H7 (cell line): ENCODE measurements at places on chromosomes 3 and 15.

DNA sequence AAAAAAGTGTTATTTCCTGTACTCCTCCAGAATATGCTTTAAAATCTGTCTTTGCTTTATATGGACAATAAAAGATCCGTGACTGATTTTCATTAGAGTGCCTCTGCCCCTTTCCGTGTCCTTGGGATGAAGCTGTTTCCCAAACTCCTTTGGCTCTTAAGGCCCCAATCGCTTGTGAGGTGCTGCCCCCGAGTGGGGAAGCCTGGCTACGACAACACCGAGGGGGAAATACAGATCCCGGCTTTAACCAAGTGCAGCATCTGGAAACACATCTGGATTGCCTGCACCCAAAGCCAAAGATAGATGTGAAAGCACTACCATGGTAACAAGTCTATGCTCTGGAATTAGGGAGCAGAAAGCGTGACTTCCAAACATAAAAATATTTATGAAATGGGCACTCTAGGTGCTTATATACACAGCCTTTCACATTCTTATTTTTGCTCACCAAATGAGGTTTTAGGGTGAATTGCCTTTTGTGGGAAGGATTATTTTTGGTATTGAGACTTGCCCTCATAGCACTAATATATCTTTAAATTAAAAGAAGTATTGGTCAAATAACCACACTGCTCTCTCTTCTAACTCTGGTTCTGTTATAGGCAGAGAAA, 40.6 kb upstream of the ADCY5 start:
- DNase-seq = peak; percentile 87

DNA sequence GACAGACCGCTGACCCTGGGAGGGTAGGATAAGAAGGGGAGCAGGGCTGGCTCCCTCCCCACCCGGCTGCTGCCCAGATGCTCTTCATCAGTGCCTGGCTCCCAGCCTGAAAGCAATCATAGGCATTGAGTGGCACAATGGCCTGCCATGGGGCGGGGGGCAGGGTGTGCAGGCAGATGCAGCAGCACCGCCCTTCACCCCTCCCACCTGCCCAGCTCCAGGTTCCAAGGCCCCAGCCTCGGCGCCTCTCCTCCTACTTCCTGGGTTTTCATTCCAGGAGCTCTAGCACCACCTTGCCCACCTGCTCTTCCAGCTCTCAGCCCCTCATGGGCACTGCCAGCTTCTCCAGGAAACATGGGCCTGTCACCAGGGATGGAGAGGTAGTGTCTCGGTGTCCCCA, 101.7 kb downstream of the MEGF11 start:
- DNase-seq = peak; percentile 89

- DNase-seq = no peak
Observed at GRCh38 chr3:128080323-128081080, 28.3 kb downstream of the SEC61A1 start.

DNA sequence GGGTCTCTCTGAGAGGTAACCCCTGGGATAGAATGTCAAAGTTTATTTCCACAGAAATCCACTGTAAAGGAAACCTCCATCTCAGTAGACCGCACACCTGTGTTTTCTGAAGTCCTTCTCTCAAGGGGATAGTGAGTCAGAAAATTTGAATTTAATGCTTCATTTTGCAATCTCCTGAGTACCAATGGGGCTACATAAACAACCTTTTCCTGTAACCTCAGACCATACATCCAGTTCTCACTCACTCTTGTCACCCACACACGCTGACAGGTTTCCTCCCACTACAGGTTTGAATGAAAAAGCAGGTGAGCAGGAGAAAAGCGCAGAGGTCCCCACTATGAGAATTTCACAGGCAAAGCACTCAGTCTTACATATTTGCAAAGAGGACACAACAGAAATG, 165.3 kb upstream of the MCTP2 start:
- DNase-seq = no peak

DNA sequence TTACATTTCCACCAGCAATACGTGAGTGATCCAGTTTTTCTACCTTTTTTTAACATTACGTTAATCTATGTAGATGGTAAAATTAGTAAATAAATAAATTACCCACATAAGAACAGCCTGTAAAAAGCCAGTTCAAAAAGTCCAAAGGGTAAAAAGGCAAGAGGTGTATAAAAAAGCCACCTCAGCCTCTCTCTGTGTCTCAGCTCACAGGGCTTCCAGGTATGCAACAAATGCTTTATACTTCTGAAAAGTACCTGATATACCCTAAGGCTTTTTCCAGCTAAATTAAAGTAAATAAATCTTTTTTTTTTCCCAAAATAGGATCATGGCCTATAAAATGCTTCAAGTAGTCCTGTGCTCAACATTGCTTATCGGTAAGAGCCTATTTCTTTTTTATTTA, at the start of gene C3orf85:
TSS of gene C3orf85 (plus strand) at position 197 of the 400 bp plus-strand sequence. CDS start at position 326, 129 bp downstream.
- no peak for DNase-seq

DNA sequence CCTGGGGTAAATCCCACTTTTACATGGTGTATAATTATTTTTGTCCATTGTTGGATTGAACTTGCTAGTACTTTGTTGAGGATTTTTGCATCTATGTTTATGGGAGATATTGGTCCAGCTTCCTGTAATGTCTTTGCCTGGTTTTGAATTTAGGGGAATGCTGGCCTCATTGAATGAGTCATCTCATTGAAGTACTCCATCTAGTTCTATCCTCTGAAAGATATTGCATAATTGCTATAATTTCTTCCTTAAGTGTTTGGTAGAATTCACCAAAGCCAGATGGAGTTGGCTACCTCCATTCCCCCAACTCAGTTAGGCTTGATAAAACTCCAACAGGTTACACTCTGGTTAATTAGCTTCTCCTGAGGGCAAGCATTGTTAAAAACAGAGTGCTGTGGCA, 237.4 kb upstream of the TGFBR2 start:
- no peak for DNase-seq
